Cerebellar nuclear complex (tissue), 1 donor: ENCODE measurements at places on chromosomes 7 and 10.

- DNase-seq: no peak
Observed at GRCh38 chr7:76000566-76000965, 6.2 kb upstream of the TMEM120A start.

DNA sequence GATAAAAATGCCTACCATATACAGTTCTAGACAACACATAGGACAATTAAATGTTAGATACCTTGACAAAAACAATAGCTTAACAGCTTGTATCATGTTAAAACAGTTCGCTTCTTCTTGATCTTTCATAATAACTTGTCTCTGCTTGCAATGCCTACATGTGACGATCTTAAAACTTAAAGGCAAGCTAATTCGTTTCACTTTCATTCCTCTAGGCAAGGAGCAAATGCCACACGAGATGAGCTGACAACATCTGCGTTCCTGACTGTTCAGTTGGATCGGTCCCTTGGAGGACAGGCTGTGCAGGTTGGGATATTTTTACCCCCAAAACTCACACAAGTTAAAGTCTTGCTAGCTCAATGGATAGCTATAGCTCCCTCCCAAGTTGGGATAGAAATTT lies 51.6 kb upstream of the ARL4A start:
- DNase-seq: no peak

GRCh38 chr10:31584876-31585275 lies 265.9 kb downstream of the ZEB1 start:
- DNase-seq: no peak

DNA sequence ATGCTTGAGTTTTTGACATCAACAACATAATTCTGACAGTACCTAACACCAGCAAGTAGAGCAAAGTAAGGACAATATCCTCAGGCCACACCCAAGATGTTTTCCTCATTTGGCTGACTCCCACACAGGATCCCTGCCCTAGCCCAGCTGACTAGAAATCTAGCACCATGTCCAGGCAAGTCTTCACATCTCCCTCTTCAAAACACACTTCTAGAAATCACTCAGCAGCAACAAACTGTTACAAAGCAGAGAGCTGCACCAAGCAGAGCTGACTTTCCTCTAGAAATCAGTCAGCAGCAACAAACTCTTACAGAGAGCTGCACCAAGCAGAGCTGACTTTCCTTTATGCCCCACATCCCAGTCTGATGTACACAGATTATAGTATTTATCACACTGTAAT lies 7.7 kb downstream of the TMEM168 start:
- DNase-seq: no peak

GRCh38 chr10:71685554-71686232 lies 33.9 kb downstream of the C10orf105 start:
- no peak for DNase-seq

DNA sequence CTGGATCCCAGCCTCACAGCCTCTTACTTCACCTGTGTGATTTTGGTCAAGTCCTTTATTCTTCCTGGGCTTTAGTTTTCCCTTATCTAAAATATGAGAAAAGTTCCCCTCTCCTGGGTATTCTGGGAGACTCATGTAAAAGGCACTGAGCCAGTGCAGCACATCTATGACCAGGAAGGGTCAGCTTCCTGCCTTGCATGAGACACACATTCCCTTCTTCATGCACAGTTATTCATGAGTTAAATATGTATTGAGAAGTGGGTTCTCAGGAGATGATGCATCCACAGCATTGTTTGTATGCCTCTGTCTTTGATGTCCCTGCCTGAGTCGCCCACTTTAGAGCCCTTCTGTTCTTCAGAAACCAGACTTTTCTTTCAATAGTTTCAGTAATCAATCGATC lies 33.3 kb downstream of the EGFR start:
- DNase-seq: no peak

- no peak for DNase-seq
Observed at GRCh38 chr10:57769298-57769697, 498.4 kb downstream of the IPMK start.

DNA sequence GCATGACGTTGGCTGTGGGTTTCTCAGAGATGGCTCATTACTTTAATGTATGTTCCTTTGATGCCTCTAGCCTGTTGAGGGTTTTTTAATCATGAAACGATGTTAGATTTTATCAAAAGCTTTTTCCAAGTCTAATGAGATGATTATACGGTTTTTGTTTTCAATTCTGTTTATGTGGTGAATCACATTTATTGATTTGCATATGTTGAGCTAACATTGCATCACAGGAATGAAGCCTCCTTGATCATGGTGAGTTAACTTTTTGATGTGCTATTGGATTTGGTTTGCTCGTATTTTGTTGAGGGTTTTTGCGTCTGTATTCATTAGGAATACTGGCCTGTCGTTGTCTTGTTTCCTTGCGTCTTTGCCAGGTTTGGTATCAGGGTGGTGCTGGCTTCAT lies 52.3 kb upstream of the PTPN12 start:
- DNase-seq: no peak

GRCh38 chr7:3884543-3884942 lies 583.5 kb downstream of the SDK1 start:
- DNase-seq: no peak

DNA sequence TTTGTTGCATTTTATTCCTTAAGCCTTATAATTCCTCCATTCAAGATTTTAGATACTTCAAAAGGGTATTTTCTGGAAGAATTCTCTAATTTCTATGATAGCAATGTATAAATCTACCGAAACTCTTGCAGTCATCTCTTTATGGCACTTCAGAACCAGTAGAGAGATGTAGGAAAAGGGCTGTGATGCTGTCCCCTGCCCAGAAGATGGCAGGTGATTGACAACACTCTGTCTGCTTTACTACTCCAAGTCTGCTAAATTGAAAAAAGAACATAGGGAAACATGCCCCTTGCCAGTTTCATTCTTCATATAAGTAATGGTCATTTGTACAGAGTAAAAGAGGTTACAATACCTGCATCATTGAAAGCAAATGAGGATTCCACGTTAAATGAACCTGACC lies 5.1 kb downstream of the TCTN3 start:
- no peak for DNase-seq

DNA sequence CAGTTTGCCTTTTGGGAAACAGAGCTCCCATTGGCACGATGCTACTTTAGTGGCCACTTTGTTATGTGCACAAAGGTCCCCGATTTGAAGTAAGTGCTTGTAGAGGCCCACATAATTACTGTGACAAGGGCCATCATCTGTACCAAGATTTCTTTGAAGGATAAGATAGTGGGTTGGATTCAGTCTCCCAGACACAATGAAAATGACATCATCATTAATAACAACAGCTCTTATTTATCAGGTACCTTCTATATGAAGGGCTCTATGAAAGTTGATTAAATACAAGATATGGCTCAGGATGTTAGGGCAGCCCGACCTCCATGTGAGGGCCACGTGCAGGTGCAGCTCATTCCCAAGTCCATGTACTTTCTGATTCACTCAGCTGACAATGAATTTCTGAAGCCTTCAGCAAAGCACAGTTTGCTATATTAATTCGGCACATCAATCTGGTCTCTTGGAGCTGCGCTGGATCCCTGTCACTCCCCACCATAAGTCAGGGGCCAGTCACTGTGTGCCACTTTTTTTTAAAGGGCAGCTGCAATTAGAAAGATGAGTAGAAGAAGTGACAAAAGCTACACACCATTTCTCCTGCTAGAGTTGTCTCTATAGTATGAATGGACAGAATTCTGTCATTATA lies 140.3 kb downstream of the ABCA13 start:
- DNase-seq: no peak

DNA sequence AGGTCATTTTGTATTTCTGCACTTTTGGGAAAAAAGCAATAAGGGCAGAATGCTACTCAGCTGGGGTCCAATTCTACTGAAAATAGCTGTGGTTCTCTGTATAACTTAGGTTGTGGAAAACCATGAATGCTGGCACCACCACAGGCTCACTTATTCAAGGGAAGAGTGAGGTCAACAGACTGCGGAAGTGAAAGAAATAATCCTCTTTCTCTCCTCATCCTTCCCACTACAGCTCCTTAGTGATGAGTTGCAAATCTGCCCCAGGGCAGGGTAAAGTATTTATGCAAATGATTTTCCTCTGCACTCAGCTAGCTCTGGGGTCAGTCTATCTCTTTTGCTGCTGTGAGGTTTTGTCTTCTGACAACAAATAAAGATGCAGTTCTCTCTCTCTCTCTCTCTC lies 74.1 kb upstream of the PTPRZ1 start:
- DNase-seq: no peak

DNA sequence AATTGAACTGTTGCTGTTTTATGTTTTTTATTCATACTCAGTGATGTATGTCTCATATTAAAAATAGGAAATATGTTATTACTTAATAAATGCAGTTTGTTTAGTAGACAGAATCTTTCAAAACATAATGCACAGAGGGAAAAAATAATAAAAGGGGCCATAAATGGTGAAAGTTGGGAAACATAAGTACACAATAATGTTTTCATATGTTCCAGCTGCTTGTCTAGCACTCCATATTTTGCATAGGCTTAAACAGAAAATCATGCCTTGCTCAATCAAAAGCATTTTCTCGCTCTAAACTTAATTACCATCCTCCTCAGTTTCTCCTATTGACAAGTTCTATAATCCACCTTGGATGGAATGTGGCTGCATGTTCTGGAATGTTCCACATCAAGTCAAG lies 333.2 kb downstream of the PLXNA4 start:
- no peak for DNase-seq

GRCh38 chr10:80158598-80159127 lies 26.1 kb downstream of the PLAC9 start:
- DNase-seq: no peak

DNA sequence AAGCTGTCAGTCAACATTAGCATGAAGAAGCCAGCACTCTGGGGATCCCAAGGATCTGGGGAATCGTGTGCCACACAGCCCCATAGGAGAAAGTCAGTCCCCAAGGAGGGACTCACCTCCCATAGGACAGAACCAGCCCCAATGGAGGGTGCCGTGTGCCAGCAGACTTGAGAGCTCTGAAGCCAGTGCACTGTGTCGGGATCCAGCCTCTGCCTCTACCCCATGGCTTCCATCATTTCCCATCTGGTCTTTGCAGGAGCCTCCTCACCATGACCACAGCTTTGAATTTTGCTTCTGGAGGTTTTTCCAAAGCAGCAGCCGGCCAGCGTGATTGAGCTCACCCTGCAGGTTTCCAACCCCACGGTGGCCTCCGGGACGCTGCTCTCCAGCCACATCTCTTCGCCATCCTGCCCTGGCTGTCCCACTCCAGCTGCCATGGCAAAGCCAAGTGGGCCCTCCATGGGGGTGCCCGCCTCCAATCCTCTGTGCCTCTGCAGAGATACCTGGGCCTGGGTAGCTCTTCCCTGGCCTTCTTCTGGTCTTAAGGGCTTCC lies 171.8 kb upstream of the SHH start:
- DNase-seq: no peak

DNA sequence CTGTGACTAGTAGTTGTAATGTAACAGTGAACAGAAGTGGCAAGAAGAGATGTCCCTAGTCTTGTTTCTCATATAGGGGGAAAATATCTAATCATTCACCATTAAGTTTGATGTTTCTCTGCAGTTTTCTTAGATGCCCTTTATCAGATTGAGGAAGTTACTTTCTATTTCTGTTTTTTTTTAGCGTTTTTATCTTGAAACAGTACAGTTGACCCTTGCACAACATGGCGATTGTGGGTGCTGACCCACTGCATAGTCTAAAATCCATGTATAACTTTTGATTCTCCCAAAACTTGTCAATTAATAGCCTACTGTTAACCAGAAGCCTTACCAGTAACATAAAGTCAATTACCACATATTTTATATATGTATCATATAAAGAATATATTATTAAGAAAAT lies 192.0 kb downstream of the ADK start:
- DNase-seq: no peak

DNA sequence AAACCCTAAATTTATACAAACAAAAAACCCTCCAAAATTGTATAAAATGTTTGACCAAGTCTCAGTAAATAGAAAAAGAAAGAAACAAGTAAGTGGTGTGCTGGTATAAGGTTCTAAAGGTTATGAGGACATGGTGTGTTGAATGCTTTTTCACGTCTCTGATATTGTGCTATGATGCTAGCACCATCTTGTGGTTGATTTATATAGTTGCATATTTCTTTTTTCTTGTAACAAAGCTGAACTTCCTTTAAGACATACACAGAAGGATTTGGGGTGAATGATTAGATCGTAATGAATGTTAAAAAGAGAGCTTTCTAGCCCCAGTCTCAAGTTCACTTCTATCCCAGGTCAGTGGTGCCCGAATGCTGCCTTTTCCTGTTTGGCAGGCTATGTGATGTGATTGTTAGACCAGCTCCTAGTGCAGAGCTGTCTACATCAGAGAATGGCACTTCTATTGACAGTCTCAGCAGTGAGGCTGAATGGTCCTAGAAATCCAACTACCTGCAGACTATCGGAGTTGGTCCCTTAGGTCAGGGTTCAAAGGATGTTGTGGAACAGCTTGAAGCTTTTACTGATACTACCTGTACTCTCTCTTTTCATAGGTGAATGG lies 25.0 kb downstream of the VTI1A start:
- no peak for DNase-seq

GRCh38 chr10:127405221-127405620 lies 143.9 kb upstream of the NPS start:
- DNase-seq: no peak

GRCh38 chr10:14742815-14743214 lies 31.9 kb downstream of the FAM107B start:
- no peak for DNase-seq

DNA sequence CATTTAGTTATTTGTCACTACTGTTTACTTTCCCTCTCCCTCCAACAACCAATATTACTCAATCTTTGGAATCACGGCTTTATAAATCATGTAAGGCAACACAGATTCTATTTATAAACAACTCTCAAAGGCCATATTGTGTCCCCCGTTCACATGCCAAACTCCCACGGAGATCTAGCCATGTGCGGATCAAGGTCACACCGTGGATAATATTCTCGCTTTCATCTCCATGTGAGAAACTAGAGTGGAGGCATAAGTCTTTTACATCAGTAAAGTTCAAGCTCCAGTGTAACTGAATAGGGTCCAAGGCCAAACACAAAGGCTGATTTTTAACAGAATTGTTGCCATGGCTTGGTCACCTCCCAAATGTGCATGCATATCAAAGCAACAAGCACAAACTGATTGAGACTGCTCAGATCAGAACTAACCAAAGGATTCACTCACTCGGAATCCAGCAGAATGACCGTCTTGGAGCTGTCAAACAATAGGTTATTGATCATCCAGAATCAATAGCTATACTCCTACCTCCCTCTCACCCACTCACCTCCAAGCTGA lies 569.5 kb upstream of the LRRN3 start:
- DNase-seq: no peak

DNA sequence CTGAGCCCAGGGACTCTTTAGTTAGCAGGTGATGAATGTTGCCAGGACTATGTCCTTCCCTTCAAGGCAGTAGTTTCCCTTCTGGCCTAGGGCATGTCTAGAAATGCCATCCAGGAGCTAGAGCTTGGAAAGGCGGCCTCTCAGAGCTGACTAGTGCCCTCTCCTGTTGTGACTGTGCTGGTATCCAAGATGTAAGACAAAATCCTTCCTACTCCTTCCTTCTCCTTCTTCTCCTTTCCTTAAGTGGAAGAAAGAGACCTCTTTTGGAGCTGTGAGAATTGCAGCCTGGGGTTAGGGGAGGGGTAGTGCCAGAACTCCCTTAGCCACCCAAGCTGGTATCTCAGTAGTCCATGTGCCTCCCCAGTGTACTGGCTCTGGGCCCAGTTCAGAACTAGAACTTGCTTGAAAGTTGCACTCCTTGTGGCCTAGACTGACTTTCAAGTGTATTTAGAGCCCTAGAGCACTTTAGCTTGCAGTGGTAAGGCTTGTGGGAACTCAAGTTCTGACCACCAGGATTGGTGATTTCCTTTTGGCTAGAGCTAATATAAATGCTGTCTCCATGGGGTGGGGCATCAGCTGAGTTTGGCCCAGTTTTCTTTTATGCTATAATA lies 118.8 kb downstream of the NPSR1 start:
- DNase-seq: no peak
